ENCODE measurements at places on chromosomes 3 and 15.

- no peak for DNase-seq
These were observed 35.4 kb downstream of the RAB7A start for GRCh38 chr3:128761392-128761791.

- DNase-seq: no peak
These were observed 36.7 kb downstream of the ARHGEF3 start for GRCh38 chr3:56764904-56765547.

- no peak for DNase-seq
These were observed 94.5 kb downstream of the CHCHD6 start for GRCh38 chr3:126798521-126798920.

- DNase-seq: no peak
These were observed 130.6 kb downstream of the ISL2 start for GRCh38 chr15:76467136-76467535.

- DNase-seq: no peak
These were observed 4.2 kb downstream of the PLXND1 start for GRCh38 chr3:129602309-129602708.

DNA sequence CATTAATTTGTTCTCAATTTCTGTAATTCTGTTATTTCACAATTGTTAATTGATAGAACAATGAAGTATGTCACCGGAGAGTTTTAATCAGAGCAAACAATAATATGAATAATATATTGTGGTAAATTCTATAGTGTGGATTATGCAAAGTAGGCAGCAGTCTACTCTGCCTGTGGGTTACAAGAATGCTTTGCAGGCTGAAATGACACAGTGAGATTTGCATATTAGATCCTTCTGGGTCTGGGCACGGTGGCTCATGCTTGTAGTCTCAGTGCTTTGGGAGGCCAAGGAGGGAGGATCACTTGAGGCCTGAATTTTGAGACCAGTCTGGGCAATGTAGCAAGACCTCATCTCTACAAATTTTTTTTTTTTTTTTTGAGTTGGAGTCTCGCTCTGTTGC is 12.5 kb downstream of the COPG1 start:
- DNase-seq: no peak

GRCh38 chr15:78327466-78327865 is 12.7 kb upstream of the CRABP1 start:
- no peak for DNase-seq

DNA sequence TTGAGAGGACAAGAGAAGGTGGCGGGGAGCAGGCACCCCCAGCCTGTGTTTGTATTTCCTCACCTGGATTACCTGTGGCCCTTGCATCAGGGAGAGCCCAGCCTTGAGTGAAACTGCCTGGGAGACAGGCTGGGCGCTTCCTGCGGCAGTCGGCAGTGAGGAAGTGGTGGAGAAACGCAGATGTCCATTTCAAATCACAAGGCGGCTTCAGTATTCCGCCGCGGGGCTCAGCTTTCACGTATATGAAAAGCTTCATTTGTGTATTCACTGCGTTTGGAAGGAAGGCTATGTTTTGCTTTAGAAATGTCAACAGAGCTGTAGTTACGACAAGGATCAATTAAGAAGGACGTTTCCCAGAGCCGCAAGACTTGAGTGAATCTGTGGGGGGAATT is 167.4 kb upstream of the CTDSPL start:
- peak; percentile 24 for DNase-seq

DNA sequence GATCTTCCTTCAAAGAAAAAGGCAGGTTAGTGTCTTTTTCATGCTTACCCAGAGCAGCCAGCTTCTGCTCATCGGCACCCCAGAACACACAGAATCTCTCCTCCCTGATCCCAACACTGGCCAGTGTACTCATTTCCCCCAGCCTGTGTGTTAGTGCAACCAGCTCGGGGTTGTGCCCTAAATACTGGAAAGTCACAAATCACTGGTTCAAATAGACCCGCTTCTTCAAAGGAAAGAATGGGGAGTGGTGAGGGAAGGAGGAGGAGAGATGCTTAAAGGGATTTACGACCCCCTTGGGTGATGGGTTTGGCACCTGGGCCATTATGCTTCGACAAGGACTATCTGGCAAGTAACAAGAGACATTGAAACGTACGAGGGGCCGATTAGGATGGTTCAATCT is 114.0 kb downstream of the FOXB1 start:
- DNase-seq: no peak

DNA sequence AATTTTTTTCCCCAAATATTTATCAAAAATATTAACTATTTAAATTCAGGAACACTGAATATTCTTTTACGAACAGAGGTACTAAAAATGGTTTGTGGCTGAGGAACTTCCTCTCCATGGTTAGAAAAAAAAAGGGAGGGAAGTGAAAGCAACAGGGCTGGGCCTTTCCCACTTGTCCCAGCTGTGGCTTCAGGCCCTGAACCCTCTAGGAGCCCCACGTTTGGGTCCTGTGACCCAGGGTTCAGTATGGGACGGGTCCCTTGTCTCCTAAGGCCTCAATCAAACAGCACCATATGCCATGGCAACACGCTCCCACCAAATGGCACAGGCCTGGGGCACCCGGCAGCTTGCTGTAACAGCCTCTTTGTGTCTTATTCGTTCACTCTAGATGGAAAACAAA is 32.4 kb downstream of the POC1A start:
- no peak for DNase-seq

- DNase-seq: no peak
These were observed 46.2 kb downstream of the NEK11 start for GRCh38 chr3:131072845-131073244.

DNA sequence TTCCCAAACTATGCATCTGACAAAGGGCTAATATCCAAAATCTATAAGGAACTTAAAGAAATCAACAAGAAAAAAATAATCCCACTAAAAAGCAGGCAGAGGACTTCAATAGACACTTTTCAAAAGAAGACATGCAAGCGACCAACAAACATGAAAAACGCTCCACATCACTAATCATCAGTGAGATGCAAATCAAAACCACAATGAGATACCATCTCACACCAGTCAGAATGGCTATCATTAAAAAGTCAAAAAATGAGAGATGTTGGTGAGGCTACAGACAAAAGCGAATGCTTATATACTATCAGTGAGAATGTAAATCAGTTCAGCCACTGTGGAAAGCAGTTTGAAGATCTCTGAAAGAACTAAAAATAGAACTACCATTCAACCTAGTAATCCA is 20.2 kb downstream of the CFAP44 start:
- no peak for DNase-seq

DNA sequence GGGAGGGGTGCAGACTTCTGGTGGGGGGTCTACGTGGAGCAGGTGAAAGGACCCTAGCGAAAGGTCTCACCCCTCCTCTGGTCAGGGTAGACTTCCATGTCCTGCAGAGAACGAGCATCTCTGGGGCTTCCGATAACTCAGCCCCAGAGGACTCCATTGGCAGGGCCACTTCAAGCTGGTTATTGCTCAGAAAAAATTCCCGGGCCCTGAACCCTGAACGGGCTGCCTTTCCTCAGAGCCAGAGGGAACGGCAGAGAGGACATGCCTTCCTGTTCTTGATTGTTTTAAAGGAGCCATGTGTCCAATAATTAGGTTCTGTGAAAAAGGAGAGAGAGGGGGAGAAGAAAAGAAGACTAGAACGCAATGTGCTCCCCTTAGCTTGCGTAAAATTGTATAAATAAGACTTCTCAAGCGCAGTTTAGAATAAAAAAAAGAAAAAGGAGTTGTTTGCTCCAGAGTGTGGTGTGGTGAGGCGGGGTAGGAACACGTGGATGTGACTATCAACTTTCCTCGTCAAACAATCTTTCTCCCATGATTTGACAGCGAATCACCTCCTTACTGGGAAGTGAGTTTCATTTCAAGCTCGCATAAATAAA is 193.4 kb upstream of the UBE2E1 start:
- no peak for DNase-seq

DNA sequence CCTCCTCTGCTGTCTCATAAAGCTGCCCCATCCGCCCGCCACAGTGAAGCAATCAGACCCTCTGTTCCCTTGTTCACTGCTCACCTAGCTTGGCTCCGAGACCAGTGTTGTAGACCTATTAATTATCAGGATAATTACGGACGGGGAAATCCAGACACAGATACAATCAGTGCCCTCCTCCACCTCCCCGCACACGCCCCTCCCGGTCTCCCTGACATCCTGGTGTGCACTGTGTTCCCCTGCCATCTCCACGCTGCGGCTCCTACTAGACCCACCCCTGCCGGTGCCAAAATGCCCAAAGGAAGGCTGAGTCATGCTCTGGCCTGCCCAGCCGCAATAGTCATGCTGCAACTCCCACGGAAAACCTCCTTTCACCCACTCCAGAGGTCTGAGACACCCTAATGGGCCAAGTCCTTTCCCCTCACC is 277.3 kb upstream of the TLE3 start:
- DNase-seq: peak; percentile 56

DNA sequence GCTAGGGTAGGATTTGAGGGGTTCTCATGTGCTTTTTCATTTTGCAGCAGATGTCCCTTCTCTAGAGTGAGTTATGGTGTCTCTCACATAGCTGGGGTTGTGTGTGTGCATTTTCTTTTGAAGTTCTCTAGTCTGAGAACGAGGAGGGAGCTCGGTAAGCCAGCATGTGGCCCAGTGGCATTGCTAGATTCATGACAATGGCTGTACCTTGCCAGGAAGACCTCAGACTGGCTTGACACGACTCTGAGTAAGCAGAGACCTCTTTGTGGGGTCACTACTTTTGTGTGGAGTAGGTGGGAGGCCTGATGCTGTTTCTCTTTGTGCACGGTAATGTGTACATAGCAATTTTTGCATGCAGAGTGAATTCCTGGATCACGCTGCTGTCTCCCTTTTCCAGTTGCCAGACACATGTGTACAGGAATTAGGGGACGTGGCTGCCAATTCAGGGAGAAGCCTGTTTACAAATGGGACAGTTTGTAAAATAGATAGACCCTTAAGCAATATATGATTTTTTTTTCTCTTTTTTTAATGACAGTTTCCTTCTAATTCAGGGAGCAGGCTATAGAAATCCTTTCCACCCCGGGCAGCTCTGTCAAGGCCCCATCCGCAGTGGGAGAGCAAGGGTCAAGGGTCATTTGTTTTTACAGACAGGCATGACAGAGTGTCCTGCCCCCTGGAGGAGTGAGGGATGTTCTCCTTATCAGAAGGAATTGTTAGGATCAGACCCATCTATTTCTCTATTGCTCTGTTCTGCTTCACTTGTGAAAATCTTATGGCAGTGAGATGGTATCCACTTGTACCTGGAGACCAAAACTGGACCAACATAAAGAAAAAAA is 4.6 kb downstream of the CACNA1D start:
- no peak for DNase-seq

DNA sequence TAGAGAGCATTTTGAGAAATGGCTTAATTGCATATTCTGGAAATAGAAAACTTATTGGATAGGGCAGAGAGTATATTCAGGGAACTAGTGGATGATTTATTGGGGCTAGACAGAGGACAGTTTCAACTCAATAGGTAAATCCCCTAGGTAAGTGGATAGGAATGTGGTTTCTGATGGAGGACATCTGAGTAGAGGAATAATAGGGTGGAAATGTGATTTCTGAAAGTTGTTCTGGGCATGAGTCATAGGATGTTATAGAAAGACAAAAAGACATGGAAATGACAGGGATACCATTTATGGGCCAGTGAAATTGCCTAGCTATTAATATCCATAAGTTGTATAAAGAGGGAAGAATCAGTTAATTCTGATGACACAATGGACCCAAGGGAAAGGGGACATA is 563.3 kb upstream of the GOLIM4 start:
- no peak for DNase-seq

DNA sequence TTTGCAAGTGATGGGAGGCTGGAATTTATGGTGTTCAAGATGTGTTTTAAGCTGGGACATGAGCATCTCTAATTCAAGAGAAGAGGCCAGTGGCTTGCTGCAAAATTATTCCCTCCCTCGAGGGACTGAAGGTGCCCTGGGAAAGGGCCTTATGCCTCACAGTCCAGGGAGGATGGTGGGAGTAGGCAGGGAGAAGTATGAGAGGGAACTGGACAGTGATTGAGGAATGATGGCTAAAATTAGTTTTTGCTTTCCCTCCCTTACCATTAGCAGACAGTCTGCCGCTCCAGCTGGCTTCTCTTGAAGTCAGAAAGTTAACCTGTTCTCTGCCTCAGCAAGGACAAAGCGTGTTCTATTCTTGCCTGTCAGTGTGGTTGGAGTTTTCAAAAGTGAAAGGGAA is 139.8 kb upstream of the SEMA6D start:
- DNase-seq: no peak

DNA sequence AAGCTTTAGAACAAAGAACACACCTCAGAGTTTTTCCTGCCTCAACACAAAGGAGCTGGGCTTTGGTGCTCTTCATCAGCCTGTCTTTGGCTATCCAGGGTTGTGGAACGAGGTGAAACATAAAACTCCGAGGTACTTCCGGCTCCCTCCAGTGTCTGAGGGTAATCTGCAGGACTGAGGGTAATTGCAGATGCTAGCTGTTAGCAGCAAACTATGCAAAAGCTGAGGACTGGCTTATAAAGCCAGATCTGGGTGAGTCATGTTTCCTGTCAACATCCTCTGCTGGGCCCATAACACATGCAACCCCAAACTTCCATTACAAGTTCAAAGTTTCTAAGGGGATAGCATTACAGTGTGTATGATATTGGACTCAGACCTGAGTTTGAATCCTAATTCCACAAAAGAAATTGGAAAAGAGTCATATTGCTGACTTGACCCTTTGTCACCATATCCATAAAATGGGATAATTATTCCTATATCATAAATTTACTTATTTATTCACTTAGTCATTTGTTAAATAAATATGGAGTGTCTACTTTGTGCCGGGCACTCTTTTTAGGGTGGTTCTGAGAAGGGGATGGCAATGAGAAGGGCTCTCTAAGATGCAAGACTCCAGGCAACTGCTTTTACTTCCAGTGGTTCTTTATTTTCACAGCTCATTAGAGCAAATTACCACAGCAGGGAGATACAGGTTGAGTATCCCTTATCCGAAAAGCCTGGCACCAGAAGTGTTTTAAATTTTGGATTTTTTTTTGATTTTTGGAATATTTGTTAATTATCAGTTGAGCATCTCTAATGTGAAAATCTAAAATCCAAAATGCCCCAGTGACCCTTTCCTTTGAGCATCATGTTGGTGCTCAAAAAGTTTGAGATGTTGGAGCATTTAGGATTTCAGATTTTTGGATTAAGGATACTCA is 9.5 kb upstream of the TRIM69 start:
- DNase-seq: peak; percentile 20

- DNase-seq: no peak
These were observed 341.4 kb downstream of the CNTN3 start for GRCh38 chr3:74273091-74273490.

GRCh38 chr3:34407281-34407680 is 608.9 kb downstream of the PDCD6IP start:
- DNase-seq: no peak

DNA sequence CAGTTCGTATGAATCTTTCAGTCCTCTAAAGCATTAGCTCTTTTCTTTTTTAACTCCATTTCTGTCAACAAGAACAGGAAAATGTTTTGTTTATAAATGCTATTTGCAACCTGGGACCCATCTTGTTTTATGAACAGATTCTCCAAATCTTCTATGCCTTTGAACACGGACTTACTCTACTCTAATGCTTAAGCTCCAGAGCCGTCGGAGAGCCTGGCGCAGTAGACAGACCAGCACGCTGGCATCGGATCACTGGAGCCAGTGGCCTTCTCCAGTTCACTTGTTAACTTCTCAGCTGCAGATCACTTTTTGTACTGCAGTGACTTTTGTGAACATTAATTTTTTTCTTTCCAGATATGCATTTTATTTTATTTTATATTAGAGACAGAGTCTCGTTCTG is 122.8 kb downstream of the GHSR start:
- no peak for DNase-seq
